ENCODE measurements at places on chromosomes 2 and 18.

DNA sequence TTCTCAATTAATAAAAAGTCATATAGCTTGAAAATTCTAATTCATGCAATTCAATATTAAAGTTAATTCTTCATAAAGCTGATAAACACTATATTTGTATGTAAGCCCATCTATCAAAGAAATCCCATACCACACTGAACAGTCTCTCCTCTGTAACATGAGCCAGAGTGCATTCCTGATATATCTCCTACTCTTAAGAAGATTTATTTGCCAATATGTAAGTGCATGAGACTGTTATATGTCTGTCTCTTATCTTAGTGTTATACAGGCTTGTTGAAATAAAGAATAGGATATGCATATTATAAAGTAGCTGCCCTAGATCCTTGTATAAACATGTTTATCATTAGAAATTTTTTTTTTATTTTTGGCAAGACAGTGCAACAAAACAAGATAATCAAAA, 40.4 kb upstream of the TTC32 start:
- DNase-seq: no peak

DNA sequence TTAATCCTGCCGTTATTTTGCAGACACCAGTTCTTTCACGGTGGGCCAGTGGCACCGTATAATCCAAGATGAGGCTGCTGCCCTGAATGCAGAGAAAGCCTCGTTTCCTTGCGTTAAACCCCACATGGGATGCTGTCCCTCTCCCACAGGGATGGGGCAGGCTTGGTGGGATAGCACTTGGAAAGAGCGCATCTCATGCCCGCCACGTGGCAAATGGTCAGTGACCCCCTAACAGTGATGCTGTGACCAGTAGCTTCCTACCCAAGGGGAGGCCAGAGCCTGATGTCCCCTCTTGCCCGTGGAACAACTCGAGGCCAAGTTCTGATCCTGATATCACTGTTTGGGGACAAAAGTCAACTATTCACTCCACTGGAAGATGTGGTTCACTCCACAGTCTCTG, 73.3 kb downstream of the RHOB start:
- DNase-seq: no peak

GRCh38 chr2:54964816-54965215, 85.4 kb downstream of the RTN4 start:
- no peak for DNase-seq

DNA sequence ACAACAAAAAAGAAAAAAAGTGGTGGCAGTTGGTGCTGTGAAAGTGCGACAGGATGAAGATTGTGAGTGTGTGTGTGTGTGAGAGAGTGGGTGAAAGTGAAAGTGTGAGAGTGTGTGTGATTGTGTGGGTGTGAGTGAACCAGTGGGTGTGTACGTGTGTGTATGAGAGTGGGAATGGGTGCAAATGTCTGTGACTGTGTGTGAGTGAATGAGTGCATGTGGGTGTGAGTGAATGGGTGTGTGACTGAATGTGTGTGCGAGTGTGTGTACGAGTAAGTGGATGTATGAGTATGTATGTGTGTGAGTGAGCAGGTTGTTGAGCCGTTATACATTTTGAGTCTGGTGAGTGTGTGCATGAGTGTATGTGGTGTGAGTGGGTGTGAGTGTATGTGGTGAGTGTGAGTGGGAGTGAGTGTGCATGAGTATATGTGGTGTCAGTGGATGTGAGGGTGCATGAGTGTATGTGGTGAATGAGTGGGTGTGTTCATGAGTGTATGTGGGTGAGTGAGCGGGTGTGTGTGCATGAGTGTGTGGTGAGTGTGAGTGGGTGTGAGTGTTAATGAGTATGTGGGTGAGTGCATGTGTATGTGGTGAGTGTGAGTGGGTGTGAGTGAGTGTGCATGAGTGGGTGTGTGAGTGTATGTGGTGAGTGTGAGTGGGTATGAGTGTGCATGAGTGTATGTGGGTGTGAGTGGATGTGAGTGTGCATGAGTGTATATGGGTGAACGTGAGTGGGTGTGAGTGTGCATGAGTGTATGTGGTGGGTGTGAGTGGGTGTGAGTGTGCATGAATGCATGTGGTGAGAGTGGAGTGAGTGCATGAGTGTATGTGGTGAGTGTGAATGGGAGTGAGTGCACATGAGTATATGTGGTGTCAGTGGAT, 69.3 kb upstream of the HPCAL1 start:
- no peak for DNase-seq
